ENCODE measurements at places on chromosomes 13 and 19.

DNA sequence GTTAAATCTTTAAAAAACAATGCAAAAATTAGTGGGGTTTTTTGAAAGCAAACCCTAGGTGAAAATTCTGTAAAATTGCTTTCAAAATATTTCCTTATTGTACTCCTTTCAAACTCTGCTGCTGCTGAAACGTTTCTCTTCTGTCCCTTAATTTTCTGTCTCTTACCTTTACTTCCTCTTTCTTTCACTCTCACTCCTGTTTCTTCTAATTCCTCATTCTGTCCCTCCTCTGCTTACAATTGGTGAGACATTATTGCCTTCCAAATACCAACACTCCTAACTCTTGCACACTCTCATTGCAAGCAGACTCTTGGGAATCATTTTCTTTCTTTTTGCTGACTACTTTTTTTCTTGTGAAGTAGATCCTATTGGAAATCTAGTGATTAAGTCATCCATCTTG lies 685.6 kb upstream of the SLITRK1 start:
- DNase-seq = no peak

DNA sequence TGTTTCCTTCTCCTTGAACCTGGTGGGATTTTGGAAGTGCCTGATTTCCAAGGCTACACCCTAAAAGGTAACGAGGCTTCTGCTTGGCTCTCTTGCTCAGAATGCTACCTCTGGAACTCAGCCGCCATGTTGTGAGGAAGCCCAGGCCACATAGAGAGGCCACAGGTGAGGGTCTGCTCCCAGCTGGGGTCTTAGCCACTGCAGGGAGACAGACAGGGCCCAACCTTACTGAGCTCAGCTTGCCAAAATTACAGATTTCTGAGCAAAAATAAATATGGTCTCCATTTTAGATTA lies 61.4 kb downstream of the GPR12 start:
- no peak for DNase-seq

- DNase-seq = peak; percentile 14
Observed at GRCh38 chr13:30618186-30618929, 638 bp downstream of the USPL1 start.

- peak; percentile 37 for DNase-seq
Observed at GRCh38 chr19:3270902-3271301, 46.4 kb downstream of the CELF5 start.

All from activated T-cell treated with anti-CD3 and anti-CD28 coated beads for 24 hours (primary cell).